H1 (cell line): ENCODE measurements at places on chromosomes 6 and 20.

DNA sequence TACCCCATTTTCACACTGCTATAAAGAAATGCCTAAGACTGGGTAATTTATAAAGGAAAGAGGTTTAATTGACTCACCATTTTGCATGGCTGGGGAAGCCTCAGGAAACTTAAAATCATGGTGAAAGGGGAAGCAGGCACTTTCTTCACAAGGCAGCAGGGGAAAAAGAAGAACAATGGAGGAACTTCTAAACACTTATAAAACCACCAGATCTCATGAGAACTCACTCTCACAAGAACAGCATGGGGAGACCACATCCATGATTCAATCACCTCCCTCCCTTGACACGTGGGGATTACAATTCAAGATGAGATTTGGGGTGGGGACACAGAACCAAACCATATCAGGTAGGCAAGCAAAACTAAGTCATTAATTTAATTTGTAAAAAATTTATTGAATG is 343.2 kb downstream of the FRK start:
- no peak for DNase-seq

- DNase-seq = no peak
Observed at GRCh38 chr6:109299776-109300564, 82.3 kb downstream of the CD164 start.

GRCh38 chr6:163226836-163227485 is 187.6 kb upstream of the QKI start:
- no peak for DNase-seq

GRCh38 chr20:284172-284571 is 6.4 kb downstream of the C20orf96 start:
- DNase-seq = no peak

DNA sequence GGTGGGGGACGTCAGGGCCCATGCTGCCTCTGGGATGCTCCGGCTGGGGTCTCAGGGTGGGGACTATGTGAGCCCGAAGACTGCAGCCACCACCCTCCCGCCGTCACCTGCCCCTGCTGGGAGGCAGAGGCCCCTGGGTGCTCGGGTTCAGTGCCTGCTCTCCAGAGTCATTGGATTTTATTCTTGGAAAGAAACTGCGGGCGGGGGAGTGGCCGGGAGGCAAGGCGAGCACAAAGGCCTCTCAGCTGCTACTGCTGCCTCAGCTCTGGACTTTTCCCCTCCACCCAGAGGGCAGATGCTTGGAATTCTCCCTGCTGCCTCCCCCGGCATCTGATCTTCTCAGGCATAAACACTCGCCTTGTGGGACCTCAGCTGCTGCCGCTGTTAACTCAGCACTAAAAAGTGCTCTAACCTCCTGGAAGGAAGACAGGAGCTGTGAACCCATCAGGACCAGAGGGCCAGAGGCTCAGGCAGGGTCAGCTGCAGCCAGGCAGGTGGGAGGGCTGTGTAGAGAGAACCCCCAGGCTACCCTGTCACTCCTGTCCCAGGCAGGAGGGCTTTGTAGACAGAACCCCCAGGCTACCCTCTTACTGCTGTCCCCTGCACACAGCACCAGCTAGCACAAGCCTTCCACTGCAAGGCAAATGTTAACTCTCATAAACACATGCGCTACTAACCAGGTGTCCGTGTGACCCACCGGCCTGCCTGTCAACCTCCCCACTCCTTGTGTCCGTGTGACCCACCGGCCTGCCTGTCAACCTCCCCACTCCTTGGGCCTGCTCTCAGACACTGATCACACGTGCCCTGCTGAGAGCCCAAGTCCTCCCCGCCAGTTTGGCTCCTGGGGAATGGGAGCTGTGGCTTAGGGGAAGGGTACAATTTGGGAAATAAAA is 9.4 kb upstream of the FRMD1 start:
- DNase-seq = no peak

DNA sequence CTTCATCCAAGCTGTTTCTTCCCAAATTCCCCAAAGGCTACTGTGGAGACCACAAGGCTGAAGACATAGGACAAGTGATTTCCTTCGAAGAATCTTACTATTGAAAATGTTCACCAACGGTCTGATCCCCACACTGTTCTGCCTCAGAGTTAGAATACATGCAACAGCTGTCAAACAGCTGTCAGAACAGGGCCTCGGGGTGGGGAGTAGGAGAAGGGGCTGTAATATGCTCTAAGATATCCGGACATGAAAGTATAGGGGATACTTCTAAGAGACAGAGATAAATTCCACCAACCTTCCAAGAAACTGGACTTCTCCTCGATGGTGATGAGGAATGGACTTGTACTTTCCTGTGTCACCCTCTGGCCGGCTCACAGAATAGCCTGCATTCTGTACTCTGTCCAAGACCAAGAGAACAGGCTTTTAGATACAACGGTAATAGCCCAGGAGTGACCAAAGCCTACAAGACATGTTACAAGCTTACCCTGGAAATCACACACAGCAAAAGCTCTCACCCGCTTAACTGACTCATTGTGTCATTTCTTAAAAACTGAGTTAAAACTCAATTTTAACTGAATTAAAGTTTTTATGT is 69.2 kb upstream of the PTGIS start:
- no peak for DNase-seq

- peak; percentile 96 for DNase-seq
Observed at GRCh38 chr20:46458866-46459750, 52.7 kb upstream of the ELMO2 start.

- DNase-seq = no peak
Observed at GRCh38 chr6:14320332-14320731, 202.8 kb downstream of the CD83 start.

DNA sequence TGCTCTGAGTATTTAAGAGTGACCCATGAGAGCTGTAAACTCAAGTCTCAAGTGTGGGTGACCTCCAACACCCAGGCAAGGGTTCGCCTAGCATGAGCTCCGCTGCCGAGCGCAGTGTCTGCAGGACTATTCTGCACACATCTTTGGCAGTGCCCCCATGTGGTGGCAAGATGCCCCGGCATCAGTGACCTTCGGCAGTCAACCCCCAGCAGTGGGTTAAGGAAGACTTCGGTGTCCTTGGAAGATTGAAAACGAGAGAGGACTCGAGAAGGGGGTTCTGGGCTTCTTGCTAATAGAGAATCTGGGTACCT is 43.1 kb downstream of the RBM38 start:
- DNase-seq = no peak

GRCh38 chr6:157964100-157964499 is 17.6 kb upstream of the SYNJ2 start:
- no peak for DNase-seq

DNA sequence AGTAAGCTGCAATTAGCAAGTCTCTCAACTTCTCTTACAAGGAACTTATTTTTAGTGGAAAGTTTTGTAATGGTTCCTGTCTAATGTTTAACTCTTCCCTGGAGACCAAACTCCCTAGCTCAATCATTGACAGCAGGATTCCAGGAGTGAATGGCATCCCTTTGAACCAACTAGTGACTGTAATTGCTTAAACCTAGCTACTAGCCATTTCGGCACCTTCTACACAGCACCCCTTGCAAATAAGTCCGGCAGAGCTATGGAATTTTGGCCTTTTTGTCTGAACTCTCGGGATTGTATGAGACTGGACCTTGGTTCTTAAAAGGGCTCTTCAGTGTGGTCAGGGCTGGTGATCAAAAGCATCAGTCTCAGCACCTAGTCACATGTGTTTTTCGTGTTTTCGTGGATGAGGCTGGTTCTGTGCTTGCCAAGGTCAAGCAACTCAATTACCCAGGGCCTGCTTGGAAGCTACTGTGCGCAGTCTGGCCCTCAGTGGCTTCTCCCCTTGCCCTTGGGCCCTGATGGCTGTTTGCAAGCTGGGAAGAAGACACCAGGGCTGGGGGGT is 135.3 kb upstream of the NEDD9 start:
- no peak for DNase-seq

- DNase-seq = no peak
Observed at GRCh38 chr6:43733471-43734293, 36.3 kb upstream of the VEGFA start.

DNA sequence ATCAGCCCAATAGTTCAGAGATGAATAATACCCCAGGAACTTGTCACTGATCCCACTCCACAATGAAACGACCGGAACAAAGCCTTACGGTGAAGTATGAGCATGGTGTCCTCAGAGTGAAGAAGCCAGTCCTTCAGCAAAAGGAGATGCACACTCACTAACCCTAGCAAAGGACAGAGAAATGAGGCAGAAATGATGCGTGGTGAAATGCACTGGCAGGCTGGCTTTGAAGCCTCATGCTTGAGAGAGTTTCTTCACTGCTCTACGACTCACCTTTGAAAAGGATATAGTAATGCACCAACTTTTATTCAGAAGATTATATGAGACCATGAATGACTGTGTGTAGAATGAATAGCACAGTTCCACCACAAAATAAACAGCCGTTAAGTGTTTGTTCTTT is 74.8 kb downstream of the PHACTR1 start:
- DNase-seq = no peak

GRCh38 chr6:119497988-119498727 is 148.6 kb upstream of the MAN1A1 start:
- DNase-seq = no peak

- DNase-seq = no peak
Observed at GRCh38 chr6:108432792-108433191, 127.9 kb upstream of the FOXO3 start.

GRCh38 chr20:20371681-20372080 is 3.8 kb downstream of the INSM1 start:
- no peak for DNase-seq

DNA sequence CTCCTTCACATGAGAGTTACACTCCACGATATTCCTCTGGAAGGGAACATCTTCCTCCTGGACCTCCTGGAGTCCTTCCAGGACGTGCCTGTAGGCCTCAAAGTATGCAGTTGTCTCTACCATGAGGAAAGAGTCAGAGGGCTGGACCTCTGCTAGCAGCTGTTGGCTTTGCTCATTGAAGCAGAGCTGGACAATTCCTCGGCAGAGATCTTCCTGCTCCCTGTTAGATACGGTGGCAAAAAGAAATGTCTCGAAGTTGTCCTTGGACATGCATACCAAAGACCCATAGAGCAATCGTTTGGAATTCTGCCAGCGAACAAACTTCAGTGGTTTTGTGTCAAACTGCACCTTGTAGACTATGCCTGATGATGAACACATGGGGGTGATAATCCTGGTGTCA is 7.7 kb downstream of the ZNFX1 start:
- no peak for DNase-seq

DNA sequence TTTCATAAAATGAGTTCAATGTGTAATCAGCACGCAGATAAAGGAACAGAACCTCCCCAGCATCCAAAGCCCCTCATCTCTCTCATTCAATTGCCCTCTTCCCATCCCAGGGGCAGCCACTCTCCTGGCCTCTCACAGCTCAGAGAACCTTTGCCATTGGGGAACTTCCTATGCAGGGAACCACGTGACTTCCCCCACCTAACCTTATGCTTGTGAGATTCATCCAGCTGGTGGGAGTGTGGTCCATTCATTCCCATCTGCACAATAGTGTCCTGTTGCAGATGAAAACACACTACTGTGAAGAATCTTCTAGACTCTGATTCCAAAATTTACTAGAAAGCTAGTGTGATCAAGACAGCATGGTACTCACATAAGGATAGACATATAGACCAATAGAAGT is 299.3 kb downstream of the CDH4 start:
- DNase-seq = no peak

DNA sequence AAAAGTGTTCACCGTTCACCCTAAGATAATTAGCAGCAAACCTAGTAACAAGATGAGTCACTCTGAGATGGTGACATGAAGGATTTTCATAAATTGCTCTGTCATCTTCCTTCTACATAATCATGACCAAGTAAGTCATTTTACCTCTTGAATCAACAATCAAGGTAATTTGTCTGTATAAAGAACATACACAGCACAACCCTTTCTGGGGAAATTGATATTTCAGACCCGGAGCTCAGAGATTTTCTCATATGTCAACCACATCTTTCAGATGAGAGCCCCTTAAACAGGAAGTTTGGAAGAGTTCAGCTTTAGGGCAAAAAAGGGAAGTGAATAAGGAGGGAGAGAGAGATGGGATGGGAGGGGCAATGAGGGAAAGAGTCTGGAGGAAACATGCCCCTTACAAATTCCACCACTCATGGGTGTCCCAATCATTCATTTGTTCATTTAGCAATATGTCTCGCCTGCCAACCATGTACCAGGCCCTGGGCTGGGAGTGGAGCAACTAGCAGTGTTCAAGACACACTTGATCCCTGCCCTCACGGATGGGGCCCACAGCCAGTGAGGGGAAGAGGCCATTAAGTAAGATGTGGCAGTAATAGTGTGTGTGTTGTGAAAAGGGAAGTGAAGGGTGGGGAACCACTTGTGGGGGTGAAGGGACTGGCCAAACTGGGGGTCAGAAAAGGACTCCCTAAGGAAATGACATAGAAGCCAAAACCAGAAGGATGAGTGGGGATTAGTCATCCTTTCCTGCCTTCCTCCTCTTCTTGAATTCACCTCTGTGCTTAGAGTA is 190.9 kb downstream of the MAFB start:
- no peak for DNase-seq

DNA sequence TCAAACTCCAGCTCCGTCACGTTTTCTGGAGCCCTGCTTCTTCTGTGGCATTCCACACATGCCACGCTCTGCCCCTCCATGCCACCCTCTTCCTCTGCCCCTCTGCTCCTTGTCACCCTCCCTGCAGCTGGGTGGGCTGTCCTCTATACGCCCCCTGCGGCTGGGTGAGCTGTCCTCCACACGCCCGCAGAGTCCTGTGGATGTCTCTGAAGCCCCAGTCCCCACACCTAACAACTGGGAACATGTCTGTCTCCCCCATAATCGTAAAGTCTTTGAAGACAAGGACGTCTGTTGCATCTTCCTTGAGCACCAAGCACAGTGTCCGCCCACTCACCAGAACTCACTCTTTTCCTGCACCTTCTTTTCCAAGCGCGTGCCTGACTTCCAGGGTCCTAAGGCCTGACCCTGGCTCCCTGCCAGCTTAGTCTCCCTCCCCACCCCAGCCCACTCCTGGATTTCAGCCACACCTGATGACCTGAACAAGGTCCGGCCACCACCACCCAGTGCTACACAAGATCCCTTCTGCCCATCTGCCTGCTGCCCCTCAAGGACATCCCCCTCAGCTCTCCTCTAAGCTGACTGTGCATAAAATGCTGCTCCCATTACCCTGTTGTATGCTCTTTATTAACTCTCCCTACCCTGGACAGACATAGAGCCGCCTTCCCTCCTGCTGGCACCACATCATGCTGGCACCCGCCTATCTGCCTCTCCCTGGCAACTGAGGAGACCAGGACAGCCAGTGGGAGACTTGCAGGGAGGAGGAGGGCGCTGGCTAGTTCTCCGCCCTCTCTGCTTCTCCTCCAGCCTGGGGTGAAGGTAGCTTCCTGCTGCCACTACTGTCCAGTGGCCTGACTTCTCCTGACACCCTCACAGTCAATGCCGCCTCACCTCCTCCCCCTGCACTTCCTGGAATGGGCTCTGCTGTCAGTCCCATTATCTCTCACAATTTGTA is 10.7 kb upstream of the PRR18 start:
- DNase-seq = no peak
